Fibroblast of skin of right biceps (primary cell): ENCODE measurements at places on chromosomes 3 and 15.

DNA sequence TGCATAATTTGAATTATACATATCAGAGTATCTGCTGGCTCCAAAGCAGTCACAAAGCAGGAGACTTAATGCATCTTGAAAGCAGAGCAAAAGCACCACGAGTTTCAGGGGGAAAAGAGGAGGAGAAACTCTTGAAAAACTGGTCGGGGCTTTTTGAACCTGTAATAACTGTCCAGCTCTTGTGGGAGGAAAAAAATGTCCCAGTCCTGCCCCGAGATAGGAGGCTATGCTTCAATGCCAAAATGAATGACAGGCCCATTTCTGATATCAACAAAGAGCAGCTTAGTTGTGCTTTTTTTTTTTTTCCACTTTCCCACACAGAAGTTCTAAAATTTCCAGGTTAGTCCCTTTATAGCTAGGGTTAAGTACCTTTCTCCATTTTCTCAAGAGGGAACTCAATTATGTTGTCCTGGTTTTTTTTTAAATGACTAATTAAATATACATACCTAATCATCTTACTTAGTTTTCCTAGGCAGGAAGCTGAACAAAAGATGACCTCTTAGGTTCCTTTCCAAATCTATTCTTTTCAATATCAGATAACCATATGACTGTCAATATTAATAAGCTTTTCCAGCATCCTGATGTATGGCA lies 120.2 kb downstream of the TFDP2 start:
- DNase-seq, result no peak

GRCh38 chr3:170780955-170781354 lies 89.0 kb downstream of the RPL22L1 start:
- no peak for DNase-seq

- peak; percentile 51 for DNase-seq
These were observed 208.6 kb downstream of the GAP43 start for GRCh38 chr3:115831864-115832263.

- no peak for DNase-seq
These were observed 44.3 kb downstream of the GLB1 start for GRCh38 chr3:33052671-33053070.

DNA sequence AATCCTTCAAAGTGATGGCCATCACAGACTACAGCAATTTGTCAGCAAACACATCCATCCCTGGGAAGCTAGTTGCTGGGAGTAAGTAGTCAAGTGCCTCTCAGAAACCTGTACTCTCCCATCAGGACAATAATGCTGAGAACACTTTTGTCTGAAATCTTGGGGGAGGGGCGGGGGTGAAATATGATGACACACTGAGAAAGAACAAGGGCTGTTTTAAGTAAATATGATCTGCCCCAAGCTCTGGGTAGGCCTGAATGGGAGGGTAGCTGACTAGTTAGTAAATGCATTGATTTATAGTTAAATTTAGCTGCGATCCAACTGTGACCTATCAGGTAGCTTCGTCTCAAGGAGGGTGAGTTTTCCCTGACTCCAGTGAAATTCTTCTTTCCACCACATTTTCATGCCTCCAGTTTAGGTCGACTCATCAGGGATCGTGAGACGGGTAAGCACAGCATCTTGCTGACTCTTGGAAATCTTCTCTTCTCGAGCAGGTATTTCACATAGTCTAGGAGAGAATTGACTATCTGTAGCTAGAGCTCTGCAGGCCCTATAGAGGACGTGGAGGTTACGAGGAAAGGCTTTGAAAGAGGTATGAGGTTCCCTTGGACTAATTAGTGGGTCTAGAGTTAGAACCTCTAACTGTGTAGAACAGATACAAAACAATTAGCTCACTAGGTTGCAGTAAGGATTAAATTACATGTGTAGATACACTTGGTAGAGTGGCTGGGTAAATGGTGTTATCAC lies 213.4 kb upstream of the SLC2A2 start:
- no peak for DNase-seq

DNA sequence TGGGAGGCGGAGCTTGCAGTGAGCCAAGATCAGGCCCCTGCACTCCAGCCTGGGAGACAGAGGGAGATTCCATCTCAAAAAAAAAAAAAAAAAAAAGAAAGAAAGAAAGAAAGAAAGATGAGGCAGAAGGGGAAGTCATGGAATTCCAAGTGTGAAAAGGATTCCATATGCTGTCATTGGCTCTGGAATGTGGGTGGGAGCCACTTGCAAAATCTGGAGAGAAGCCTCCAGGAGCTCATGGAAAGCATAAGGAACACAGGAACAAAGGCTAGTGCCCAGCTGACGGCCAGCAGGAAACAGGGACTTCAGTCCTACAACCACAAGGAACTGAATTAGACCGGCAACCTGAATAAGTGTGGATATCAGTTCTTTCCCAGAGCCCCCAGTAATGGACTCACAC lies 12.5 kb upstream of the TRAK1 start:
- DNase-seq, result peak; percentile 68
